Spinal cord (tissue), 10 donors: ENCODE measurements at places on chromosomes 5 and 9. TPM values are rescaled to one million over a fixed set of nuclear protein-coding genes. Genes with fewer than 3 reads are reported as not detected.

PCDHB13 gene
- 8.7 TPM for total RNA-seq

PAM gene
- 201 TPM for total RNA-seq

PCDHA1 gene
- 1.0 TPM for total RNA-seq

ANKDD1B gene
- total RNA-seq, result 1.7 TPM

PCDH1 gene
- 25.5 TPM for total RNA-seq

IRGM gene
- total RNA-seq, result not detected

CIZ1 gene
- total RNA-seq, result 18.5 TPM

GRCh38 chr5:2549900-2550299 lies 201.6 kb downstream of the IRX2 start:
- no peaks in the 10 kb centered on the region for H3K27me3 ChIP-seq
- no peaks in the 10 kb centered on the region for H3K4me1 ChIP-seq
- no peak overlapping the region for H3K4me3 ChIP-seq
- DNase-seq, result no peak
- H3K36me3 ChIP-seq, result no peaks in the 10 kb centered on the region

DNA sequence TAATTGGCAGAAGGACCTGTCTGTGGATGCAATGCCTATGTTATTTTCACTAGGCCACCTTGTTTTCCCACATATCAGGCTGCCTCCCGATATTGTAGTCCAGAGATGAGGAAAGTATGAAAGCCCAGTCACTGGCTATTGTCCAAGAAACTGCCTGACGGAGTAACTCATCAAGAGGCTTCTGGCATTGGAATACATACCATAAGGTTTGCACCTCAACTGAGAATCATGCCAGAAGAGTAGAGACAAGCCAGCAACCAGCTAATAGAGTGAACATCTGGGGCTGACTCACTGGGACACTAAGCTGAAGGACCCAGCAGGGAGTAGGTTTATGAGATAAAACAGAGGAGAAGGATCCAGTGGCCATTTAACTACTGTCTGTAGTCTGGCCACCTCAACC lies 137.2 kb upstream of the FST start:
- no peaks in the 10 kb centered on the region for H3K27me3 ChIP-seq
- H3K27ac ChIP-seq, result no peak overlapping the region
- no peak for DNase-seq
- no peaks in the 10 kb centered on the region for H3K36me3 ChIP-seq

DNA sequence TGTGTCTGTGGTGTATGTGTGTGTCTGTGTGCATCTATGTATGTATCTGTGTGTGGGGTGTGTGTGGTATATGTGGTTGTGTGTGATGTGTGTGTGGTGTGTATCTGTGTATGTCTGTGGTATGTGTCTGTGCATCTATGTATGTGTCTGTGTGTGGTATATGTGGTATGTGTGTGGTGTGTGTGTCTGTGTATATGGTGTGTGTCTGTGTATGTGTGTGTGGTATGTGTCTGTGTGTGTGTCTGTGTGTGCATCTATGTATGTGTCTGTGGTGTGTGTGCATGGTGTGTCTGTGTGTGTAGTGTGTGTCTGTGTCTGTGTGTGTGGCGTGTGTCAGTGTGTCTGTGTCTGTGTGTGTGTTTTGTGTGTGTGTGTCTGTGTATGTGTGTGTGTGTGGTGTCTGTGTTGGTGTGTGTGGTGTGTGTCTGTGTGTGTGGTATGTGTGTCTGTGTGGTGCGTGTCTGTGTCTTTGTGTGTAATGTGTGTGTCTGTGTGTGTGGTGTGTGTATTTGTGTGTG lies 121.9 kb upstream of the MVB12B start:
- no peak overlapping the region for H3K27ac ChIP-seq
- no peak overlapping the region for H3K4me3 ChIP-seq
- DNase-seq, result no peak
- peaks cover 8% of the 10 kb centered on the region for H3K4me1 ChIP-seq

- H3K27ac ChIP-seq, result no peak overlapping the region
- no peak for DNase-seq
- no peaks in the 10 kb centered on the region for H3K36me3 ChIP-seq
- H3K4me3 ChIP-seq, result no peak overlapping the region
- H3K4me1 ChIP-seq, result peaks cover 8% of the 10 kb centered on the region
These were observed 181.8 kb downstream of the ZDHHC21 start for GRCh38 chr9:14511452-14511851.

- H3K27ac ChIP-seq, result no peak overlapping the region
- no peaks in the 10 kb centered on the region for H3K27me3 ChIP-seq
- no peak for DNase-seq
- no peak overlapping the region for H3K4me3 ChIP-seq
These were observed 83.2 kb upstream of the MYO10 start for GRCh38 chr5:17019324-17019723.

DNA sequence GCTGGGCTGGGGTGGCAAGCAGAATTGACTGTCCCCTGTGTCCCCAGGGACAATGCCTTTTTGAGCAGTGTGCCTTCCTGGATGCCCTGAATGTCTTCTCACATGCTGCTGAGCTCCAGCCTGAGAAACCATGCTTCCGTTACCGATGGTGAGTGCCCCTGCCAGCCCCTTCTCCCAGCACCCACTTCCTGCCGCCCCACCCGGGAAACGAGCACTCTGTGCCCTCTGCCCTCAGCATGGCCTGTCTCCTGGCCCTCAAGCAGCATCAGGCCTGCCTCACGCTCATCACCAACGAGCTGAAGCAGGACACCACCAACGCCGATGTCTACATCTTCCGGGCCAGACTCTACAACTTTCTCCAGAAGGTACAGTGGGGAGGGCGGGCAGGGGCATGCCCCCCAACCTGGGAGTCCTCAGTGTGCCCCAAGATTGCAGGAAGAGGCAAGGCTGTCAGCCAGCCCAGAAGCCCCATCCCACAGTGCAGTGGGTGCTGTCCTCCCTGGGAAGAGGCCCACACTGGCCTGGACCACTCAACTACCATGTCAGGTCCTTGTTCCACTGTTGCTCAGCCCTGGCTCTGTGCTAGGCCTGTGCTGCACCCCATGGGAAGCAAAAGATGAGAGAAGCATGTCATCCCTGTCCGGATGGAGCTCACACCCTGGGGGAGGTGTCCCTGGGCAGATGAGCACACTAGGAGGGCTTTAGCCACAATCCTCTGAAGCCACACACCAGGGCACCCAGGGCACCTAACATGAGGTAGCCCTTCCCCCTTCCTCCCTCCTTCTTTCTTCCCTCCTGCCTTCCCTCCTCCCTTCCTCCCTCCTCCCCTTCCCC lies 4.4 kb downstream of the TTC16 start:
- H3K4me1 ChIP-seq, result peaks cover 36% of the 10 kb centered on the region
- H3K36me3 ChIP-seq, result no peaks in the 10 kb centered on the region
- no peak overlapping the region for H3K27ac ChIP-seq
- DNase-seq, result no peak
- no peak overlapping the region for H3K4me3 ChIP-seq

GRCh38 chr5:25489834-25490538 lies 845.2 kb upstream of the CDH10 start:
- H3K36me3 ChIP-seq, result no peaks in the 10 kb centered on the region
- DNase-seq, result no peak
- no peaks in the 10 kb centered on the region for H3K27me3 ChIP-seq
- no peak overlapping the region for H3K27ac ChIP-seq

- H3K27ac ChIP-seq, result no peak overlapping the region
- peaks cover 12% of the 10 kb centered on the region for H3K4me1 ChIP-seq
- no peaks in the 10 kb centered on the region for H3K36me3 ChIP-seq
- DNase-seq, result no peak
- no peak overlapping the region for H3K4me3 ChIP-seq
- peaks cover 8% of the 10 kb centered on the region for H3K27me3 ChIP-seq
These were observed 4.8 kb upstream of the PAM start for GRCh38 chr5:102750151-102750834.

GRCh38 chr9:2288309-2288708 lies 273.2 kb downstream of the SMARCA2 start:
- peaks cover 8% of the 10 kb centered on the region for H3K4me1 ChIP-seq
- no peaks in the 10 kb centered on the region for H3K36me3 ChIP-seq

GRCh38 chr5:140024928-140025327 lies 18.2 kb downstream of the NRG2 start:
- no peak for DNase-seq
- H3K27me3 ChIP-seq, result no peaks in the 10 kb centered on the region
- H3K27ac ChIP-seq, result no peak overlapping the region

DNA sequence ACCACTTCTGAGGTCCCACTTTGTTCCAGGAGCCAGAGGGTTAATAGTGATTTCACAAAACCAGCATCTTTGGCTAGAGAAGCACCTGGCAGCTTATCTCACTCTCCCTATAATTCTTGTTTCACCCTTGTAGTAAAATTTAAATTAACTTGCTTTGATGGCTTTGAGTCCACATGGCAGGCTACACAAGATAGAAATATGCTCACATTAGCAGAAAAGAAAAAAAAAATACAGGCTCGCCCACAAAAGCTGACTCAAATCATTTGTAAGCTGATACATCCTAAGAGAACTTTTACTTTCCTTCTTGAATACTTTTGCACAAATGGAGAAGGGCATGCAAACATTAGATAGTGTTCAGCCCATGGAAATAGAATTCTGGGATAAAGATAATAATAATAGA lies 36.2 kb downstream of the TNFSF15 start:
- H3K27ac ChIP-seq, result no peak overlapping the region
- H3K36me3 ChIP-seq, result no peaks in the 10 kb centered on the region
- no peak for DNase-seq

GRCh38 chr9:101737165-101737704 lies 1.2 kb downstream of the GRIN3A start:
- H3K4me3 ChIP-seq, result peak overlapping the region; percentile 65
- peaks cover 17% of the 10 kb centered on the region for H3K4me1 ChIP-seq
- peaks cover 29% of the 10 kb centered on the region for H3K27me3 ChIP-seq
- H3K27ac ChIP-seq, result no peak overlapping the region
- DNase-seq, result no peak
- H3K36me3 ChIP-seq, result no peaks in the 10 kb centered on the region

DNA sequence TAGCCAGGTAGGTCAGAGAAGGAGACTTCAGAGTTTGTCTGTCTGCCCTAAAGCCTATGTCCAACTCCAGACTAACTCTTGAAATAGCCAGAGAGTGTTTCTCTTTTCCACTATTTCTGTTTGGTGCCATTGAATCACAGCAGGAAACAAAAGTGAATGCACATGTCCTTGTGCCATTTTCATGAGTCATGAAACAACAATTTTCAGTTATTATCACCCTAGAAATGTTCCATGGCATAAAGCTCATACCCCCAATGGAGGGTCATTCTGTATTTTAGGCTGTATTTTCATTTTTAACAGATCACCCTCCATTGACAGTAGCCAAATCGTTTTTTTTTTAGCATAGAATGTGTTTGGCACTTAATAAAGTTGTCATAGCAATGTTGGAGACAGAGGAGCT lies 124.7 kb downstream of the PAPPA start:
- no peaks in the 10 kb centered on the region for H3K4me1 ChIP-seq
- peaks cover 43% of the 10 kb centered on the region for H3K27me3 ChIP-seq
- H3K27ac ChIP-seq, result no peak overlapping the region
- no peak overlapping the region for H3K4me3 ChIP-seq
- H3K36me3 ChIP-seq, result no peaks in the 10 kb centered on the region
- DNase-seq, result no peak

- no peaks in the 10 kb centered on the region for H3K27me3 ChIP-seq
- H3K36me3 ChIP-seq, result no peaks in the 10 kb centered on the region
- no peak for DNase-seq
- no peaks in the 10 kb centered on the region for H3K4me1 ChIP-seq
These were observed 80.5 kb downstream of the PLPP1 start for GRCh38 chr5:55454282-55454681.

- no peaks in the 10 kb centered on the region for H3K36me3 ChIP-seq
- DNase-seq, result no peak
- H3K27ac ChIP-seq, result no peak overlapping the region
- no peaks in the 10 kb centered on the region for H3K27me3 ChIP-seq
- H3K4me3 ChIP-seq, result no peak overlapping the region
These were observed 24.0 kb downstream of the SYK start for GRCh38 chr9:90825586-90825985.
